ENCODE measurements at places on chromosomes 16 and 17. TPM values are rescaled to one million over a fixed set of nuclear protein-coding genes. Genes with fewer than 3 reads are reported as not detected.

DNA sequence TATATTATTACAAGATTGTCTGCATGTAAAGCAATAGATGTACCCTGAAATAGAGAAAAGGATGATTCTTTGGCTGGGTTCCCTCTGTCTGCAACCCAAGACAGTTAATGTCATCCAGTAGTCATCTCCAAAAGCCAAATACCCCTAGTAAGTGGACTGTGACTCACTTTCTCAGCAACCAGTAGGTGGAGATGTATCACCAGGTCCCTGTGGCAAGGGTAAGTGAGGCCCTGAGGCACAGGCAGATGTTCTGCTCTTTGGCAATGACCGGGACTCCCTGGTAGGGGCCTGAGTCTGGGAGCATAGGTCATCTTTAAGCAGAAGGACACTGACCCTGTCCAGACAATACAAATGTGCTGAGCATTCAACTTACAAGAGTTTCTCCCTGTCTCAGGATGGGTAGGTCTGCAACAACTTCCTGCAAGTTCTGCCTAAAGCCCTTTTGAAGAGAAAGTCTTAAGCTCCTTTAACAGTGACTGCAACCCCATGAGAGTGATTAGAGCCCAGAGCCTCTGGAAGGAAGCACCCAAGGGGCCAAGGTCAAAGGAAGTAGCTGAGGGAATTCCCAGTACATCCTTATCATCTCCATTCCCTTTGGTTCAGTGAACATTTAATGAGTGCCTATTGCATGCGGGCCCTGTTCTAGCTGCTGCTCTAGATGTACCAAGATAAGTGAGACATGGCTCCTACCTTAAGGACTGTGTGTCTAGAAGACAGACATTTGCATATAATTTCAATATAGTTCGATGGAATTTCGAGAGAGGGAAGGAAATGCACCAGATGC lies 31.9 kb downstream of the PMP22 start:
- no peak for DNase-seq

DNA sequence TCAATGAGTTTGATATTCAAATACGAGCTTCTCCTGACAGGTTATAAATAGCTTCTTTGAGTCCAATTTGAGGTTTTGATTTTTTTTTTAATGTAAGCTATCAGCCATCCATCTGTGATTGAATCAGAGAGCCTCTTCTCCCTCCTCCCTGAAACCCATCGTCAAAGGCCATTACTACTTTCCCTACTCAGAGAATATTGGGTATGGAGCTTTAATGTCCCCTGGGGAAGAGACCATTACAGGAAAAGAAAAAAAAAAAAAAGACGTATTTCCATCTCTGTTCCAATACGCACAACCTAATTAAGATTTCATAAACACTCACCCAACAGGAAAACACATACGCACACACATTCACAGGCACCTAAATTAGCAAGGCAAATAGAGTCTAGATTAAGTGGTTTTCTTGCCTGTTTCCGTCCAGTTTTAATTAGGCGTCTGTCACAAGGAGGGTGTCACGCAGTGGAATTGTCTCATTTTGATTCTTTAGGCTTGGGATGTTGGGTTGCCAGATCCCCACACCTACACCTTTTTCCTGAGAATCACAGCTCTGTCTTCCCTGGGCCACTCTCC lies 194.3 kb upstream of the RPL38 start:
- DNase-seq, result no peak

DNA sequence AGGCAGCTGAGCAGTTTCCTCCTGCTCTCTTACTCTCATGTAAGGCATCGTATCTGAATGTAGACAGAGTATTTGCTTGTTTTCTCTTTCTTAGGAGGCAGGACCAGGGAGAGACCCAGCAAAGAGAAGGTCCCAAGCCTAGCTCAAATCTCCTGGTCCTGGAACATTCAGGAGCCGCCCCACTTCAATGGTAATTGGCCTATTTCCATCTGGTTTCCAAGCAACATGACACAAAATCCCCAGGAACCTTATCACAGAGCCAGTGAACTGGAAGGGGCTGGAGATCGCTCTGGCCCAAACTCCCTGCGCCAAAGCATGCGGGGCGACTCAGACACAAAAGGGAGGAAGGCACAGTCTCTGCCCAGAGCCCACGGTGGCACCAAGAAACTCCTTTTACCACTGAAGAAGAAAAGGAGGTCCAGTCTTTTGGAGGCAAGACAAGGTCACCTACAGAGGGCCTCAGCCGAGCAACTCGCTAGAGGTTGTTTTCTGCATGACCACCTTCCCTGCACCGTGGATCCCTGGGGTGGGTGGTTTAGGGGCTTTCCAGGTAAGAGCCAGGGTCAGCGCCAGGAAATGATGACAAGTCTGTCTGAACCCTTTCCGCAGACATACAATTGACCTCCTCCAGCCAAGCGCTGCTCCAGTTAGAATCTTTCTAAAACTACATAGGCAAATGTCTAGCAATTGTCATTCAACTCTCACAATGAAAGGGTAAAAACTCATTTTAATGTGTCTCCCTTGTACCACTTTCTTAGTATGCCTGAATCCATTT lies 394.7 kb downstream of the SOX9 start:
- no peak for DNase-seq

DNA sequence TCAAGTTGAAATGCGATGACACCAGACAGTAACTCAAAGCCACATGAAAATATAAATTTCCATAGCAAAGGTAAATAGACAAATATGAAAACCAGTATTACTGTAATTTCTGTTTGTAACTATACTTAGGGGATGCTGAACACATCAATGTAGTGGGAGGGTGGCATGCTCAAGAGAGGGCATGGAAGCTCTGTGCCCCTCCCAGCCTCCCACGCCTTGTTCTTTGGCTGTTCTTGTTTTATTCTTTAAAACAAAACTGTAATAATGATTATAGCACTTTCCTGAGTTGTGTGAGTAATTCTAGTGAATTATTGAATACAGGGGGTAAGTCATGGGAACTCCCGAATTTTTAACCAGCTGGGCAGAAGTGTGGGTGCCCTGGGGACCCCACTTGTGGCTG lies 11.0 kb upstream of the GPT2 start:
- DNase-seq, result no peak

- no peak for DNase-seq
Observed at GRCh38 chr17:72236980-72237633, 116.3 kb downstream of the SOX9 start.

The CD300C gene
- not detected for total RNA-seq

GRCh38 chr17:80773243-80773991 lies 218.2 kb upstream of the CHMP6 start:
- DNase-seq, result no peak

GRCh38 chr17:78965491-78965924 lies 14.2 kb downstream of the LGALS3BP start:
- no peak for DNase-seq

GRCh38 chr16:86396901-86397311 lies 113.4 kb upstream of the FOXF1 start:
- peak; percentile 51 for DNase-seq

GRCh38 chr16:84526794-84527531 lies 22.5 kb upstream of the MEAK7 start:
- no peak for DNase-seq

DNA sequence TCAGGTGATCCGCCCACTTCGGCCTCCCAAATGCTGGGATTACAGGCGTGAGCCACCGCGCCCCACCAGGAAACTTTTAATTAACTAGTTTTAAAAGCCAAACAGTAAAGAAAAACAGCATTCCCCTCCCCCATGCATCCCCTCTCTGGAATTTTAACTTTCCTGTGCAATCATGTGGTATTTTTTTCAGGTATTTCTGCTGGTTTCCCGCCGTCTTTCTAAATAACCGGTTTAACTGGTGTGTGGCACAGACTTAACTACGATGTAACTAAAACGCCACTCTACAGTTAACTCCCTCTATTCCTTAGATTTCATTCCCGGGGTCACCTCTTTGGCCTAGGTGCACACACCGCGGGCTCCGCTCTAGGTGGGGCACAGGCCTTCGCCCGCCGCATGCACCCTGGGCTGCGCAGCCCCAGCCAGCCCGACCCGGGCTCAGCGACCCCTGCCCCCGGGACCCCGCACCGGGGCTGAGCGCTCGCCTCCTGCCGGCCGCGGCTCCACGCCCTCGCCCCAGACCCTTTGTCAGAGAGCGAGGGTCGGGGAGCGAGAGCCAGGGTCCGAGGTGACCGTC lies 15.1 kb upstream of the UTP6 start:
- DNase-seq, result no peak

DNA sequence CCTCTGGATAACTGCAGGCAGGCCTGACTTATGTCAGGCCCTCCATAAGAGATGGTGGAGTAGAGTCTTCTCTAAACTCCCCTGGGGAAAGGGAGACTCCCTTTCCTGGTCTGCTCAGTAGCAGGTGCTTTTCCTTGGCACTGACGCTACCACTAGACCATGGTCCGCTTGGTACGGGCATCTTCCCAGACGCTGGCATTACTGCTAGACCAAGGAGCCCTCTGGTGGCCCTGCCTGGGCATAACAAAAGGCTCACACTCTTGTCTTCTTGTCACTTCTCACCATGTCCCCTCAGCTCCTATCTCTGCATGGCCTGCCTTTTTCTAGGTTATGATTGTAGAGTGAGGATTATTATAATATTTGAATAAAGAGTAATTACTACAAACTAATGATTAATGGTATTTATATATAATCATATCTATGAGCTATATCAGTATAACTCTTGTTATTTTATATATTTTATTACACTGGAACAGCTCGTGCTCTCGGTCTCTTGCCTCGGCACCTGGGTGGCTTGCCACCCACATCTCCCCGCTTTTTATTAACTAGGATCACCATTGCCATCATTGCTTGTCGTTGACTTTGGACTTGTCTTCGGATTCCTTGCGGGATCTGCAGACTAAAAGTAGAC lies 59.8 kb upstream of the ARL4D start:
- no peak for DNase-seq

DNA sequence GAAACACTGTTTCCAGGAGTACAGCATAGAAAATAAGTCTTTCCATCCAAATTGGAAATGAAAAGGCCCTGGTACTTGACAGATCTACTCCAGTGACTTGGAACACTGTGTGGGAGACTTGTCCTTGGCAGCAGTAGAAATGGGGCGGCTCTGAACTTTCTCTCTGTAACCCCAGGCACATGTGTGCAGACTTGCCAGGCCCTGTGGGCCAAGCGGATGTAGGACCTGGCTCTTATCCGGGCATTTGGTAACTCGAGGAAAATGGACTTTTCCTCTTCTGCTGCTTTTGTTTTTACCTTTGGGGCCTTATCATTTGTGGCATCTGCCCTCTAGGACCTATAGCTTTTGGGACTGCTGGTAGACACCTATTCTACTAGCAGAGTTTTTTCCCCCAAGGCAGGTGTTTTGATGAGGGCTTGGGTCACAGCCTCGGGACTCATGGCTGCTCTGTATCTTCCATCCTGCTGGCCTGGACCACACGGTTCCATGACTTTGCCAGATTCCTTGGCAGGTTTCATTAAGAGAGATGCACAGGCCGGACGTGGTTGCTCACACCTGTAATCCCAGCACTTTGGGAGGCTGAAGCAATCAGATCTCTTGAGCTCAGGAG lies 43.5 kb downstream of the SMPD3 start:
- DNase-seq, result no peak

GRCh38 chr17:68384471-68384870 lies 72.8 kb downstream of the WIPI1 start:
- DNase-seq, result no peak

GRCh38 chr17:5424909-5425308 lies 4.9 kb downstream of the RPAIN start:
- no peak for DNase-seq

The C17orf50 gene
- not detected for total RNA-seq

The SOX15 gene
- total RNA-seq, result 0.07 TPM

DNA sequence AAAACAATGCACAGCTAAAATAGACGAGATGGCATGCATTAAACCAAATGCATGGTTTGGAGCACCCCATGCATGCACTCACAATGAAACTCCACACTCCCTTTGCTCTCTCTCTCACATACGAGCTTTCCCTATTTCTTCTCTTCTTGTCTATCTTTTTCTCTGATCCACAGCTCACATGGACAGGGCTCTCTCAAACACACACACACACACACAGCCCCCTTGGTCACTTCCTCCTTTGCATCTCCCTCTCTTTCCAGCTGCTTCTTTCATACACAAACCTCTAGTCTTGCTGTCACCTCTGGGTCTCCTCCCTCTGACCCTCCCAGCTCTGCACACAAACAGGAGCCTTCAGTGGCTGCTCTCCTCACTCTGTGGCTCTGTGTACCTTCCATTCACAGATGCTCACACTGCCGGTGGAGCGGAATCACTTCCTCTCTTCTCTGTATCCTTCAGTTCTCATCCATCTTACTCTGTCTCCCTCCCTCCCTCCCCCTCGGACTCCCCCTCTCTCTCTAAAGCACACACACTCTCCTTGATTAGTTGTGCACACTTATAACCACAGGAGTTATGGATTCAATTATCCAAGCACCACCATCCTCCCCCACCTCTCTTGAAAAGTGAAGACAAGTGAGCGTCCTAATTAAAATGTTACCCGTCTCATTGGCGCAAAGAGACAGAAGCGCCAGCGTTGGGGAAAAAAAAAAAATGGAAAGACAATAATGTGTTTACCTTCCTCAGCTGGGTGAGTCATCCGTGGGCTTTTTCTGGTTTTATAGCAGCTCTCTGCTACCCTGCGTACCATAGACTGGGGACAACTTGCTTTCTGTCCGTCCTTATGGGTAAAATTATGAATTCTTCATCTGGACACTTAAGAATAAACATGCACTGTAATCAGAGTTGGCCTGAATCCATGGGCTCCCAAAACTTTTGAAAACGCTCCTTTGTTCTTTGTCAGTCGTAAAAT lies 90.8 kb downstream of the SHISA6 start:
- no peak for DNase-seq

DNA sequence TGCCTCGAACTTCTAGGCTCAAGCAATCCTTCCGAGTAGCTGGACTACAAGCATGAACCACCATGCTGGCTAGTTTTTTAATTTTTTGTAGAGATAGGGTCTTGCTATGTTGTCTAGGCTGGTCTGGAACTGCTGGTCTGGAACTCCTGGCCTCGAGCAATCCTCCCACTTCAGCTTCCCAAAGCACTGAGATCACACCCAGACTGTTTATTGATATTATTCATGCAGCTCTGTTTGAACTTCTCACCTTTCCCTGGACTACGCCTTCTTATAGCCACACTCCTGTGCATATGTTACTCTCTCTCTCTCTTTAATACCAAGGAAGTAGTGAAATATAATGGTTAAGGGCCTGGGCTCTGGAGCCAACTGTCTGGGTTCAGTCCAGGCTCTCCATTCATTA lies 4.6 kb downstream of the COG7 start:
- DNase-seq, result no peak

DNA sequence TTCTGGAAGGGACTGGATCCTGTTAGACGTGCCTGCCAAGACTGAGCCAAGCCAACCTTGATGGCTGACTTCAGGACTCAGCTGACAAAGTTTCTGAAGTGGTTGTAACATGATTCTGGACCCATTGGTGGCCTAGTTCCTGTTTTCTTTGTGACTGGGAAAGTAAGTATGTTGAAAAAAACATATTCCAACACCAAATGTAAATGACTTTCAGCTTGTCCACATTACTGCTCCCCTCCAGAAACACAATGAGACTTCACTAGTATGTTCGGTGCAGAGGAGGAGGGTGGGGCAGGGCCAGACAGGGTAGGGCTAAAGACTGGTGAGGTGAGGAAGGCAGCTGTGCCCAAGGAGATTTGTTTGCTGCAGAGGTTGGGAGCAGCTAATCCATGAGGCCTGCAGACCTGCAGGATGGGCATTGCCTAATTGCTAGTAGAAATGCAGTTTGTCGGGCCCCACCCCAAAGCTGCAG lies 26.4 kb downstream of the NMT1 start:
- no peak for DNase-seq

GRCh38 chr16:72189865-72190371 lies 18.0 kb upstream of the PMFBP1 start:
- peak; percentile 17 for DNase-seq

The ZSCAN10 gene
- total RNA-seq, result not detected

The CPD gene
- 158 TPM for total RNA-seq

The SLC6A2 gene
- total RNA-seq, result not detected

The CCDC144A gene
- 2.6 TPM for total RNA-seq

All from pulmonary artery endothelial cell (primary cell).